ENCODE measurements at places on chromosomes 7 and 10.

DNA sequence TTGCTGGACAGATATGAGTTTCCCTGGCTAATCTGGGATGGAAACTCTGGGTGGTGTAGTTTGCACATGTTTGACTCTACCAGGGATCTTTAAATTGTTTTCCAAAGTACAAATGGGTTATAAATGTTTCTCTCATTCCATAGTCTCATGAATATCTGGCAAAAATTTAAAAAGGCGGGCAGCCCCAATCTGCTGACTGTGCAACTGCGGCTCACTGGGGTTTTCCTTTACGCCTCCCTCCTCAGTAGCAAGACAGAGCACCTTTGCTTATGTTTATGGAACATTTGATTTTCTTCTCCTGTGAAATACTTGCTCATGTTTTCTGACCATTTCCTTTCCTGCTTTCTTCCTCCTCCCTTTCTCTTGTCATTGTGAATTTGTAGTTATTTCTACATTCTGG lies 105.0 kb downstream of the ADAM12 start:
- DNase-seq, result no peak

GRCh38 chr10:49613882-49614241 lies at the start of gene CHAT:
CHAT (plus strand) TSS chr10:49614037; CDS start chr10:49614190, 153 bp downstream.
- DNase-seq, result no peak

DNA sequence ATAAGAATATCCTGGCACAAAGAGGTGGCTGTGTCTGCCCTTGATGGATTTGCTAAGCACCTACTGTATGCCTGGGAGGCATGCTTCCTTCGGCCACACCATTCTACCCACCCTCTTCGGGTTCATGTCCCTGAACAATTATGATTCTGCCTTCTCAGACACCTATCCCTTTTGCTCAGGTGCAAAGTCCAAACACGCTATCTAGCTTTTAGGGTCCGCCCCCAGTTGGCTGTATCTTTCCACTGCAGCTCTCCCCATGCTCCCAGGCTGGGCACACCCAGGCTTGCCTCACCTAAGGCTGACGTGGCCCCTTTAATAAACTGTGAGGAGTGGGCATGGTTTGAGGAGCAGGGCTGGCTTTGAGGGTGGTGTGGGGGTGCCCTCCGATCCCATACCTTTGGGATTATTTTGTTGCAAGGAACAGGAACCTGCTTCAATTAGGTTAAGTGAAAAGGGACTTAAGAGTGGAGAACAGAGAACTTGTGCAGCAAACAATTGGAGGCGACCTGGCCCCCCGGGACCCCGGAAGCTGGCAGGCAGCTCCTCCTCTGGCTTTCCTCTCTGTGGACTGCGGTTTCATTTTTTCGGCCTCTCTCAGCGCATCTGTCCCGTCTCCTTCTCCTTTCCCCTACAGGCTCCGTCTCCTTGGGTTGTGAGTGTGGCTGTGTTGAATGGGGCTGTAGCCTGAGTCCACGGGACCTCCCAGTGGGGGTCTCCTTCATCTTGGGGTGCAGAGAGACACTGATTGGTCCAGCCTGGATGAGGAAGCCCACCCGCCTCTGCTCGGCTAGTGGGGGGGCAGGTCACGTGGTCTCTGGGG lies 3.8 kb downstream of the CLIP2 start:
- DNase-seq, result no peak

GRCh38 chr10:112711366-112711765 lies 238.7 kb upstream of the TCF7L2 start:
- no peak for DNase-seq
